Left ventricle myocardium inferior (tissue), 1 donor: ENCODE measurements at places on chromosomes 13 and 19.

- DNase-seq = no peak
These were observed 11.9 kb downstream of the CYP4F12 start for GRCh38 chr19:15684828-15685227.

DNA sequence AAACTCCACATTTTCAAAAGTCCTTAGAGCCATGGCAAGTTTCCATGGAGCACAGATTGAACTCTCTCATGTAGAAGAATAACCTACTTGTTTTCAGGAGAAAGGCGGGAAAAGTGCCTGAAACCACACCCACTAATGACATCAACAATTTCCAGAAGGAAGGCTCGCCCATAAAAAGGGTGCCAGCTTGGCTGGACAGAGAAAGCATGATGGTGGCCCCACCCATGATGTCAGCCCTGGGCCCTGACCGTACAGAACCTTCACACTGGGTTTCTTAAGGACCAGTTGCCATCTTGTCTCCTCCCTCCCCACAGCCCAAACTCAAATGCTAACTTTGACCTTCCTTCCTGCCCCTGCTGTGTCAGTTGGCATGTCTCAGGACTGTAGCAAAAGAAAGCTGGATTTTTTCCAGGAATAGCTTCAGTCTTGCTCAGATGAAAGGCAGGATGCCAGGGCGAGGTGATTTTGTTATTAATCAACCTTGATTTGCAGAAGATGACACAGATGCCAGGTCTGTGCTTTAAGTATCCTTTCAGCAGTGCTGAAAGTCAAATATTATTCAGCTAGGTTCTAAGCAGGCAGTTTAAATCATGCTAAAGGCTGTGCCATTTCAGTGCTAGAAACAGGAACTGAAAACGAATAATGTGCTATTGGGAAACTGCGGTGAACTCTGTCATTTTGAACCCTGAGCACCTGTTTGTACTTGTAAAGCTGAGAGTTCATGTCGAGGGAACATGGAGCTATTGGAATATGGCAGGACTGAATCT is 89.5 kb upstream of the RFC3 start:
- peak; percentile 61 for DNase-seq

GRCh38 chr19:41144403-41144802 is 30.2 kb downstream of the CYP2F1 start:
- peak; percentile 74 for DNase-seq

- DNase-seq = no peak
These were observed 4.2 kb upstream of the RGL3 start for GRCh38 chr19:11423164-11423790.

DNA sequence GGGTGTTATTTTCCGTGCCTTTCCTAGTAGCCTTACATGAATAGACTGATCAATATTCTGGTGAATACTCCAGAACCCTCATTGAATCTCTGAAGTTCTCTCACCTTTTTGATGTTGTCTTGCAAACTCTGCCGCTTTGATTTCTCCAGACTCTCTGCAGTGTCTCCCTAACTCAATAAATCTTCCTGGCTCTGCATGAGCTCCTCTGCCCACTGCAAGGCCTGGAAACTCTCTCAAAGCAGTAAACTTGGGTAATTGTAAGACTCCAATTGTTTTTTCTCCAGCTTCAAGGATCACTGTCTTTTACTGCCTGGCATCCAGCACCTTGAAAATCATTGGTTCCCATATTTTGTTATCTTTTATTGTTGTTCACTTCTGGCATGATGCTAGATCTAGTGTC is 198.4 kb downstream of the GPC5 start:
- DNase-seq = no peak

DNA sequence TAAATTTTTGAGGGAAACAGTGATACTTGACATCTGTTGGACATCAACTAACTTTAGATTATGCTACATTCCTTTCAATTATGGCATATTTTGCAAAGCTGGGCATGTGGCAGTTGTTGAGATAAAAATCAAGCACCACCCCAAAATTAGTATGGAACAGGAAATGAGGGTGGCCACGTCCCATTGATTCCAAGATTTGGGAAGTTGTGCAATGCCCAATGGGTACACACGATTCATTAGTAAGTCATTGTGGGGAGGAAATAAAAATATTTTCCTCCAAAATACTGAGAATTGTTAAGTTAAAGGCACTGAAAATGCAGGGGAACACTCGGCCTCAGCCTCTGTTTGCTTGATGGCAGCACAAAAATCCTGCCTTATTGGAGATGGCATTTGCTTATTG is 7.6 kb downstream of the ERICH6B start:
- DNase-seq = no peak

GRCh38 chr13:79475569-79475968 is 5.4 kb upstream of the NDFIP2 start:
- no peak for DNase-seq

GRCh38 chr19:43674183-43674582 is 4.2 kb upstream of the PLAUR start:
- DNase-seq = no peak

- no peak for DNase-seq
These were observed 859.0 kb upstream of the SPRY2 start for GRCh38 chr13:81199956-81200355.

DNA sequence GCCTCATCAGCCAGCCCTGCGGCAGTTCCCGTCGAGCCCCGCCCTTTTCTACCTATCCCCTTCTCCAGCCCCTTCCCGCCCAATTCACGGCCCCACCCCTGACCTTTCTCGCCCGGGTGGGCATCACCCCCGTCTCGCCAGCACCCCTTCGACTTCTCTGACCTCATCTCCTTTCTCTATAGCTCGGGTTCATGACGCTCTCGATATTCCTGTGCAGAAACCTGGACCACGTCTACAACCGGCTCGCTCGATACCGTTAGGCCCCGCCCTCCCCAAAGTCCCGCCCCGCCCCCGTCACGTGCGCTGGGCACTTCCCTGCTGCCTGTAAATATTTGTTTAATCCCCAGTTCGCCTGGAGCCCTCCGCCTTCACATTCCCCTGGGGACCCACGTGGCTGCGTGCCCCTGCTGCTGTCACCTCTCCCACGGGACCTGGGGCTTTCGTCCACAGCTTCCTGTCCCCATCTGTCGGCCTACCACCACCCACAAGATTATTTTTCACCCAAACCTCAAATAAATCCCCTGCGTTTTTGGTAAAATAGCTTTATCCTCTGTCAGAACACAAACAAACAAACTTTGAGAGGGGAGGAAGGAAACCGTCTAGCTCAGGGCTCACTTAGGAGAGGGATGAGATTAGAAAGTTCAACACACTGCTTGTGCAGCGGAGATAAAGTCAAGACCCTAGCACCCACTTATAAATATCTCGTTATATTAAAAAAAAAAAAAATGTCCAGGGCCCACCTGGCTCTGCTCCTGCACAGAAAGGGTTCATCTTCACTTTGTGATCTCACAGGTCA is 5.1 kb downstream of the CD37 start:
- DNase-seq = peak; percentile 72
